ENCODE measurements at places on chromosomes 3 and 15. TPM values are rescaled to one million over a fixed set of nuclear protein-coding genes. Genes with fewer than 3 reads are reported as not detected.
A peak's percentile ranks its signal among the peaks of the same experiment; 100 is the strongest.

- peak; percentile 69 for DNase-seq
These were observed 48.0 kb upstream of the RAB6B start for GRCh38 chr3:133943639-133944141.

GRCh38 chr3:185852635-185853034 is 27.8 kb upstream of the IGF2BP2 start:
- DNase-seq: no peak

DNA sequence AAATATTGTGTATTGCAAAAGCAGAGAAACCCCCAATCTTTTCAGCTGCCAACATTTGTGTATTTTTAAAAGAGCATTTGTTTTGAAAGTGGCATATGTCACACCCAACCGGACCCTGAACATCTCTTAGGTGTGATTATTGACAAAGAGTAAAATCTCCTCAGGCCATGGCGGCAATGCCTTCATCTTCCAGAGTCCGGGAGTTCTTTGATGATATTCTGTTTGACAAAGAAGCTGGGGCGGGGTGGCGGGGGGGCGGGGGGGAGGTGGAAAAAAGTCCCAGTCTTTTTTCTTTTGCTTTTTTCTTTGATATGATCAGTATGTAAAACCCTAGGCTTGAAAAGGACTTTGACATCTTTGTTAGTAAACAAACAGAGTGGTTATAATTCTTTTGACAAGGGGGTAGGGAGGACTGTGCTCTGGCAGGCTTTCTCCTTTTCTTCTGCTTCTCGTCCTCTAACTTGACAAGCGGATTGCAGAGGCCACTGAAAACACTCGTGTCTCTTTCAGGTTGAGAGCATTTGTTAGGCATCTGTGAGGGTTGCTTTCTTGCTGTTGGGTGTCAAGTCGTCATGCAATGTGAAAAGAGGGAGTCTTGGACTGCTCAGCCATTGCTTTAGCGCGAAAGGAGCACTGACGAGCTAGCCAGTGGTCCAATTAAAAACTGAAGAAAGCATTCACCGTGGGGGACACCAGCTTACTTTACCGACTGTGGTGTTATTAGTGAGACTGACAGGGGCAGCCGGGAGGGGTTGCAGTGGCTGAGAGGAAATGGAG is 243.2 kb downstream of the NSUN3 start:
- DNase-seq: peak; percentile 17

- DNase-seq: peak; percentile 87
These were observed 557 bp downstream of the TFG start for GRCh38 chr3:100709842-100710260.

DNA sequence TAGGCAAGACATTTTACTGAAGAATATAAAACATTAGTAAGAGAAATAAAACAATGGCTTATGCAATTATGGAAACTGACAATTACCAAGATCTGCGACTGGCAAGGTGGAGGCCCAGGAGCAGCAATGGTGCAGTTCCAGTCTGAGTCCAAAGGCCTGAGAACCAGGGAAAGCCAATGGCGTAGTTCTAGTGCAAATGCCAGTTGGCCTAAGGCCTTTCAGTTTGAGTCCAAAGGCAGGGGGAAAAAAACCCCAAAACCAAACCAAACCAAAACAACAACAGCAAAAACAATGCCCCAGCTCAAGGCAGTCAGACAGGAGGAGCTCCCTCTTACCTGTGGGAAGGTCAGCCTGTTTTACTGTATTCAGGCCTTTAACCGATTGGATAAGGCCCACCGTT is 72.6 kb downstream of the ST6GAL1 start:
- no peak for DNase-seq

The ROPN1B gene
- total RNA-seq: not detected

The FAM107A gene
- total RNA-seq: 180 TPM

The CCRL2 gene
- total RNA-seq: 2.8 TPM

The GOLGA8J gene
- not detected for total RNA-seq

The LRRC34 gene
- total RNA-seq: 4.0 TPM

The GFM1 gene
- 49.3 TPM for total RNA-seq
